ENCODE measurements at places on chromosomes 11 and 22.

DNA sequence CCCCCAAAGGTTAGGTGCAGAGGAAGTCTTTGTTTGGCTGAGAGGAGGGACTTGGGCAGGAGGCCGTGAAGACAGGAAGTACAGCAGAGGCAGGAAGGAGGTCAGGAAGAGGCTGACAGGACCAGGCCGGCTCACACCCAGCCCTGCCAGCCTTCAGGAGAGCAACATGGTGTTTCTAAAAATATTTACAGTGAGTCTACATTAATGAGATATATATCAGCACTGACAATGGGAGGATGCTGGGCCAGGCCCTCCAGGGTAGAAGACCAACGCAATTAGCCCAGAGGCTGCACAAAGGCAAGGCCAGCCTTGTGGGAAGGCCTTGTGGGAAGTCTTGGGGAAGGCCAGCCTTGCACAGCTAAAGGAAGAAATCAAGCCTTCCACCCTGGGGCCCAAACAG, 7.9 kb upstream of the APLNR start:
- no peak for DNase-seq

GRCh38 chr11:27600656-27601055, 94.1 kb upstream of the LIN7C start:
- no peak for DNase-seq

DNA sequence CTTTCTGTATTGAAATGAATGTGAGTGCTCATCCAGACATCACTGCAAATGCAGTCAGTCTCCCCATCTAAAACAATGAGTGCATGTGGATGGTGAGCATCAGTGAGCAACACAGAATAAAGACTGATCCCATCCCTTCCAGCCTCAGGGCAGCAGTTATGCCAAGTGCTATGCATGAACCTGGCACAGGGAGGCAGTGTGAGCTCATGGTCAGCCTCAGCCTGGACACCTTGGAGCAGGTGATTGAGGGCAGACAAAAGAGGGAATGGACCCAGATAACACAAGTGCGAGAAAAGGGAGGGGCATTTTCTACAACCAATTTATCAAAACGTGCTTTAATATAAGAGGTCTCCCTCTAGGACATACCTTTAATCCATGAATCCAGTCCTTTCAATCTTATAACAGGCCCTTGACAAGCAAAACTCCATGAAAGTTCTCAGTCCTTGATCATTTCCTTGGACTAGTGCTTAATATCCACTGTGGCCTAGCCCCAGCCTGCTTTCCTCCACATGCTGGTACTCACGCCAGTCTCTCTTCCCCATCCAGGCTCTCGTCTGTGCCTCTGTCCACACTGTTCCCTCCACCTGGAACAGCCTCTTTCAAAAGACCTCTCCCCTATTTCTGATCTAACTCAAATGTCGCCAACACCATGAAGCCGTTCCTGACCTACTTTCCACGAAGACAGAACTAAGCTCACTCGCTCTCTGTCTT, 50.5 kb upstream of the LRRC55 start:
- DNase-seq: no peak

DNA sequence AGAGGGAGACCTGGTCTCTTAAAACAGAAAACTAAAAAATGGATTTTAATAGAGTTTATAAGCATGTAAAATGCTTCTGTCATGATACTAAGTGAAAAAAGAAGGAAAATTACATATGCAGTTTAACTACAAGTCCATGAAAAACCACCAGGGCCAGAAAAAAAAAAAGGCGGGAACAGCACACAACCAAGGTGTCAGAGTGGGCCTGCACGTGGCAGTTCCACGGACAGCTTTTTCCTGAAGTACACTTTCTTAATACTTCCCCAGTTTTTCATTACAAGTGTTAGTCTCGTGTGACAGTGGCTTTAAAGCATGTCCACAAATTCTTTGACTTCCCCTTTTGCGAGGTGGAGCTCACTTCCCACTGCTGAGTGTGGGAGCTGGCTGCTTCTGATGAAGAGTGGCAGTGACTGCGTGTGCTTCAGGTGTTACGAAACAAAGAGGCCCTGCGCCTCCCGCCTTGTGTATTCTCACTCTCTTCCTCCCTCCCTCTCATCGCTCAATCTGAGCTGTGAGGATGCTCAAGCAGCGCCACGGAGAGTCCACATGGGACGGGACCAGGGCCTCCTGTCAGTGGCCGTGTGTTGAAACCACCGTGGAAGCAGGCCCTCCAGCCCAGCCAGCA, 16.4 kb downstream of the PPM1F start:
- DNase-seq: no peak

DNA sequence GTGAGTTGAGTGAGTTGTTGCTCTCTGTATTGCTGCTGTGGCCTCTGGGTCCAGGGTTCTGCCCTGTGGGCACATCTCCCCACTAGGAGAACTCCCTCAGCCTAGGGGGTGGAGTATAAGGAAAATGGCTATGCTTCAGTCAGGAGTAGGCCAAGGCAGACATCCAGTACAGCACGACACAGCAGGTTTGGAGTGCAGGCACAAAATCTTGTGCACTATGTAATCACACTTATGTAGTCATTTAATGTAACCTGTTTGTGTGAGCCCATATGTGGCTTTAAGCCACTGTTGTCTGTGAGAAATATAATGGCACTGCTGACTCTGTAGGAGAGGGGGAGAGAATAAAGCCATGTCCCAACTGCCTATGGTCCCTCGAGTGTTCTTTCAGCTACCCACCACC, 90.1 kb downstream of the CCDC83 start:
- no peak for DNase-seq

GRCh38 chr11:11558826-11559225, 63.0 kb downstream of the GALNT18 start:
- no peak for DNase-seq

- no peak for DNase-seq
Measured at GRCh38 chr11:111019451-111019850, 226.1 kb upstream of the POU2AF2 start.

DNA sequence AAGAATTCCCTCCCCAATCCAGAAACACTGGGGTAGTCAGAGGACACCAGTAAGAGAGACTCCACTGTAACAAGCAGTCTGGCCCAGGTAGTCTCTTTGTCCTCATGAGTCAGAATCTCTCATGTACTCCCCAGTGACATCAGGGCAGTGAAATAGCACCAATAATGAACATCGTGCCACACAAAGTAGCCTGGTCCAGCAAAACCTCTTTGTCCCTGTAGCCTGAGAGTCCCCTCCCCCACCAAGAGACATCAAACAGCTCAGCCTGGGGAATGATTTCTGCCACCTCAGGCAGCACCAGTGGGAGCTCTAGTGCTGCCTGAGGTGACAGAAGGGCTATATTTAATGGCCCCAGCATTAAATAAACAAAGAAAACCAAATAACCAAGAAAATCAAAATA, 88.1 kb downstream of the SBF2 start:
- DNase-seq: no peak

- no peak for DNase-seq
Measured at GRCh38 chr11:133718238-133718637, 127.1 kb downstream of the SPATA19 start.

GRCh38 chr11:107988397-107989158, 20.1 kb upstream of the CUL5 start:
- DNase-seq: no peak

GRCh38 chr11:124717421-124717785, 22.3 kb upstream of the NRGN start:
- no peak for DNase-seq

GRCh38 chr22:23759566-23759965, 3.2 kb upstream of the C22orf15 start:
- DNase-seq: no peak

DNA sequence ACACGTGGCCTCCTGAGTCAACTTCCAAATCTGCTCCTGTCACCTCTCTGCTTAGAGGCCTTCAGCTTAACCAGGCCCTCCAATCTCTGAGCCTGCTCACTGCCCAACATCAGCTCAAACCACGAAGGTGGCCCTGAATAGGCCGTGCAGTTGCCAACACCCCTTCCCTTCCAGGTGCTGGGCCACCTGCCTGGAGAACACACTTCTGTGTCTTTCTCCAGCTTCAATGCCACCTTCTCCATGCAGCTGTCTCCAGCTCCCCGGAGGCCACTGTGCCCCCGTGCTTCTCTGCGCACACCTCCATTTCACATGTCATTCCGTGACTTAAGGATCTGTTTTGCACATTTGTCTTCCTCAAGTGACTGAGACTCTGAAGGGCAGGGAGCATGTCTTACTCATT, 5.3 kb downstream of the RELA start:
- no peak for DNase-seq

DNA sequence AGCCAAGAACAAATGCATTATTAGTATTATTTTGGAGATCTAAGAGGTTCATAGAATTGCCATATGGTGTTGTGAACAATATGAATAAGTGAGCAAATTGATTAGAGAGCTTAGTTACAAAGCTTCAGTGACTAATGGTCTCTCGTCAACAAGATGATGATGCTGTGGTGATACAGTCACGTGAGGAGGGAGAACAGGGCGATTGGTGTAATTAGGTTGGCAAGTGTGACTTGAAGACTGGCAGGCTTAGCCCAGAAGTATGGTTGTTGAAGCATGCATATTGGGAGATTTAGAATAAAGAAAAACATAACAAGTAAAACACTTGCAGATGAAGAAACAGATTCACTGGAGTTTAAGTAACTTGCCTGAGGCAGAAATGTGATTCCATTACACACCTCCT, 100.6 kb upstream of the SORL1-AS1 start:
- DNase-seq: no peak

GRCh38 chr22:42596336-42596735, 18.3 kb downstream of the POLDIP3 start:
- no peak for DNase-seq

DNA sequence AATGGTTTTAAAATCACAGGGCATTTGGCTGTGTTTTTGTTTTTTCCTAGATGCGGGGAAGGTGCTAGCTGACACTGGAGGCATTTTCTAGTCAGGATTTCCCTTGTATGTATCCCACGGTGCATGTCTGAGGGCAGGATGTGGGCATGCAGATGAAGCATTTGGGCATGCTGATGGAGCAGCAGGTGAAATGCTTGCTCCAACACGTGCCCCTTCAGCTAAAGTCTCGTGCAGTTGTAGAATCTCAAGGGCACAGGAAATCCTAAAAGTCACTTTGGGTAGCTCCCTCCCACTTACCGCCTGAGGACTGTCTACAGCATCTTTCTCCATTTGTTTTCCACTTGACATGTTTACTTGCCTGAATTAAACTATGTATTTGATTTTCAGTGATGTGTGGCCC, 429.4 kb upstream of the B3GAT1 start:
- no peak for DNase-seq

- no peak for DNase-seq
Measured at GRCh38 chr11:65206441-65206841, 24.7 kb downstream of the CAPN1 start.

GRCh38 chr11:118180300-118180703, 3.9 kb upstream of the SCN2B start:
- no peak for DNase-seq

DNA sequence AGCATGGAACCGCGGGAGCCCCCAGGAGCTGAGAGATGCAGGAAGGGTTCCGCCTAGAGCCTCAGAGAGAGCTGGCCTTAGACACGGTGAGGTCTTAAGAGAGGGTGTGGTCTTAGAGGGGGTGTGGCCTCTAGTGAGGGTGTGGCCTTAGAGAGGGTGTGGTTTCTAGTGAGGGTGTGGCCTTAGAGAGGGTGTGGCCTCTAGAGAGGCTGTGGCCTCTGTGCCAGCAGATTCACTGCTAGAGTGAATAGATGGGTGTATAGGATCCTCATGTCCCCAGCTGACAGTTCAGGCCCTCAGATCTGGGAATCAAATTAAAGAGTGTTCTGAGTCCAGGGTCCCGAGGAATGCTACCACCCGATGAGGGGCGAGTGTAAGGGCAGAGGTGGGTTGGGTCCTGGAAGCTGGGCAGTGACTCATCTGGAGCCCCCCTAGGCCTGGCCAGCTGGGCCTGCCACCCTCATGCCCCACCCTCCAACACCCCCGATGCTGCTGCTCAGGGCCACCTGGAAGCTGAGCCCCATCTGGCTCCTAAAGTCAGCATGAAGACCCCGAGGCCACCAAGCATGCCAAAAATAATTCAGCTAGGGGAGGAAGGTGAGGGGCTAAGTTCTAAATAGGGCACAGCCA, 49.5 kb downstream of the IGF2 start:
- DNase-seq: no peak

DNA sequence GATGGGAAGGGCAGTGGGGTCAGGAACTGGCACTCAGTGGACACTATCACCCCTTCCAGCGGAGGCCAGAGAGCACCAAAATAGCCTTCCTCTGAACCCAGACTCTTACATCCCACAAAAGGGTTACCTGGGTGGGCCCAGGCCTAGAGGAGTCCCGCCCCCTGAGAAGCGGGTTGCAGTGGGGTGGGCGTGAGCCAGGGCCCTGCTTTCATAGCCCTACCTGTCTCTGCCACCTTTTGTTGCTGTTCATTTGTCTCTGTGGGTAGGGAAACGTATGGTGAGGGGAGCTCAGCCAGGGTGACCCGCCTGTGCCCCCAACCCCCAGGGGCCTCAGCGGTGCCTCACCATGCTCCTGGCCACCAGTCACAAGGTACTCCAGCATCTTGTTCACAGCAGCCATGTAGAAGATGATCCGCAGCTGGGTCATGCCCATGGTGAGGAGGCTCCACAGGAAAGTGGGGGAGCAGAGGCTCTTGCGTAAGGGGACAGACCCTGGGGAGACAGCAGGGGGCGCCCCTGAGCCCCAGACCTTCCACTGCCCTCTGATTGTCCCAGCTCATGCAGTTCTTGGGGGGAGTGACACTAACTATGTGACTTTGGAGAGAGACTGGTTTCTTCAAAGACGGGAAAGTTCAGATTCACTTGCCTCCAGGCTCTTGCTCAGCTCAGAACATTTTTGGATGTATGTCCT, 24.0 kb downstream of the SLC43A1 start:
- DNase-seq: no peak
